ENCODE measurements at places on chromosomes 12 and 14.

- DNase-seq: no peak
Observed at GRCh38 chr14:99686557-99687283, 2.6 kb downstream of the CYP46A1 start.

DNA sequence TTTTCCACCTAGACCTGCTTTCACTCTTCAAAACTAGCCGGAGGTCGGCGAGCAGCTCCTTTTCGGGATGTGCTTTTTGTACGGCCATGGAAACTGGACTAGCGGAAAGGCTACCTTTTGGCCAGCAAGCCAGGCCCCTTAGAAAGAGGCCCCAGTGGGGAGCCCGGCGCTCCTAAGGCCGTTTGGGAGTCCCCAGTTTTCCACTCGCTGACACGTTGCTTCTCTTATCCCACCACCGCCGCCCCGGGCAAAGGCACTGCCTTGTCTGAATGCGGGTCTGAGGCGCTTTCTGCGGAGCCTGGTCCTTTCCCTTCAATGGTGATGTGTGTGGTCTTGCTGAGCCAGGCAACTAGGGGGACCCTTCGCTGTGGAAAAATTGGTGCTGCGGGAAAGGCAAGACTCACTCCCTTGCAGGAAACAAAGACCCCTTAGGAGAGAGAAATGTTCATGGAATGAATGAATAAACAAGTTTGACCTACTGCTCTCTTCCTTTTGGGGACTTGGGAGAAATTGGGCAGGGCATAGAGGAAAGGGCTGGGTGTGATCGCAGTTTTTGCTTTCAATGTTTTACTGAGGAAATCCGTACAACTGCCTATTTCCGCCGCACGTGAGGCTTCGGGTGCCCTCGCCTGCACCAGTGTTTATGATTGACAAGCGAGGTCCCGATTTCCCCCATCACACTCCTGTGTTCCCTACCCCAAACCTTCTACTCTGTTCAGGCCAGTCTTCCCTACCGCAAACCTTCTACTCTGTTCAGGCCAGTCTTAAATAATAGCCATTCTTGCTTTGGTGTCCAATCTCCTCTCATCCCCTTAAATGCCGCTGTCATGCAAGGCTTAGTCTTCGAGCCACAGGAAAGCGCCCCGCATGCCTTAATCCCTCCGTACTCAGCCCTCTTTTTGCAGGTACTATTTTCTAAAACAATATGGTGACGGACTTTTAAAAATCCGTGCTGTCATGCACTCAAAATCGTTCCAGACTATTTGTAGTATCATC lies 1.0 kb upstream of the SLC38A2 start:
- peak; percentile 52 for DNase-seq

GRCh38 chr14:94936401-94936892 lies 166.5 kb upstream of the GSC start:
- no peak for DNase-seq

- no peak for DNase-seq
Observed at GRCh38 chr12:98509063-98509462, 6.3 kb upstream of the TMPO start.

- DNase-seq: no peak
Observed at GRCh38 chr12:29201296-29201695, 52.2 kb downstream of the FAR2 start.

- peak; percentile 60 for DNase-seq
Observed at GRCh38 chr14:100578552-100578951, 8.7 kb downstream of the BEGAIN start.

GRCh38 chr14:72758420-72758819 lies 135.5 kb downstream of the DPF3 start:
- DNase-seq: peak; percentile 6

DNA sequence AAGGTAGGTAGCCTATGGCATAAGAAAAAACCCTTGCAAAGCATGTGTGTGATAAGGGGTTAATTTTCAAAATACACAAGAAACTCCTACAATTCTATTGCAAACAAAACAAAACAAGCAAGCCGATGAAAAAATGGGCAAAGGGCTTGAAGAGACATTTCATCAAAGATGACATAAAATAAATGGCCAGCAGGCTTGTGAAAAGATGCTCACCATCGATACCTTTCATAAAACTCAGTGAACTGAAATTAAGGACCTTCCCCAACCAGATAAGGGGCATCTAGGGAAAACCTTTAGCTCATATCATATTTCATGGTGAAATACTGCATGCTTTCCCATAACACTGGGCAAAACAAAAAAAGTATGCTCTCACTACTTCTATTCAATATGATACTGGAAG lies 131.2 kb downstream of the PPM1H start:
- DNase-seq: no peak

GRCh38 chr12:79847417-79847816 lies 87.5 kb downstream of the PPP1R12A start:
- no peak for DNase-seq

- no peak for DNase-seq
Observed at GRCh38 chr12:9405886-9406563, 197.8 kb upstream of the PZP start.

GRCh38 chr12:117417004-117417403 lies 55.6 kb upstream of the NOS1 start:
- DNase-seq: no peak

DNA sequence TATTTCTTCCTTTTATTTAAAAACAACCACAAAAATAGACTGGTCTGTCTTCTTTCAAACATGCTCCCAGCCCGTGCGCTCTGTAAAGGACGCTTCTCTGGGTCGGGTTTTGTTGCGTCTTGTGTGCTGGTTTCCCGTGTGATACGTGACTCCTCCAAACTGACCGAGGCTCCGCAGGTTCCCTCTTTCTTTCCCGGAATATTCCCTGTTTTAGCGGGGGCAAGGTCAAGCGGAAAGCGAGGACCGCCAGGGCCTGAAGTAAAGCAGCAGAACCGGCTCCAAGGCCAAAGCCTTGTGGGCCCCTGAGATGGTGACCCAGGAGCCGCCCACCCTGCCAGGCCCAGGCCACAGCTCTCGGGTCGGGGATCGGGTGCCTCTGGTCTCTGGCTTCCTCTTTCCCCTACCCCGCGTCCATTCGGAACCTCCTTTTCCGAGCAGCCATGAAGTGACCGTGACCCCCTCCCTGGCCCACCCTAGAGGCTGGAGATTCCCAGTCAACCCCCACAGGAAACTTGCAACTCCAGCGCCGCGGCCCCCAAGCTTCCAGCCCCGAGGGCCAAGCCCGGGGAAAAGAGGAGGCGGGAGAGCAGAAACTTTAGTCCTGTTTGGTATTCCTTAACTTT lies 885 bp upstream of the HOXC10 start:
- DNase-seq: no peak

DNA sequence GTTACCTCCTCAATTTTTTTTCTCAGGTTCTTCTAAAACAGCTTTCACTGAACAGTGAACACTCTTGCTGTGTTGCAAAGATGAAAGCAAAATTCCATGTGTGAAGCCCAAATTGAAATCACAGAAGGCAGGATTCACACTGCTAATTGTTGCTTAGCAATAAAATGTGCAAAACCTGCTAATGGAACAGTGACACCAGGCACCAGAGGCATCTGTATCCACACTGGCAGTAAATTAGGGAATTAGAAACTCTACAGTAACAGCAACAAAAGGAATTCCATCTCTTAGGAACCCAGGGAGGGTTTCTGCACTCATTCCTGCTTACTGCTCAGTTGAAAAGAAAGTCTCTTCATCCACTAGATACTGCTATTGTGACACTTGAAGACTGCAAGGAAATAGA lies 202.3 kb downstream of the GXYLT1 start:
- no peak for DNase-seq

DNA sequence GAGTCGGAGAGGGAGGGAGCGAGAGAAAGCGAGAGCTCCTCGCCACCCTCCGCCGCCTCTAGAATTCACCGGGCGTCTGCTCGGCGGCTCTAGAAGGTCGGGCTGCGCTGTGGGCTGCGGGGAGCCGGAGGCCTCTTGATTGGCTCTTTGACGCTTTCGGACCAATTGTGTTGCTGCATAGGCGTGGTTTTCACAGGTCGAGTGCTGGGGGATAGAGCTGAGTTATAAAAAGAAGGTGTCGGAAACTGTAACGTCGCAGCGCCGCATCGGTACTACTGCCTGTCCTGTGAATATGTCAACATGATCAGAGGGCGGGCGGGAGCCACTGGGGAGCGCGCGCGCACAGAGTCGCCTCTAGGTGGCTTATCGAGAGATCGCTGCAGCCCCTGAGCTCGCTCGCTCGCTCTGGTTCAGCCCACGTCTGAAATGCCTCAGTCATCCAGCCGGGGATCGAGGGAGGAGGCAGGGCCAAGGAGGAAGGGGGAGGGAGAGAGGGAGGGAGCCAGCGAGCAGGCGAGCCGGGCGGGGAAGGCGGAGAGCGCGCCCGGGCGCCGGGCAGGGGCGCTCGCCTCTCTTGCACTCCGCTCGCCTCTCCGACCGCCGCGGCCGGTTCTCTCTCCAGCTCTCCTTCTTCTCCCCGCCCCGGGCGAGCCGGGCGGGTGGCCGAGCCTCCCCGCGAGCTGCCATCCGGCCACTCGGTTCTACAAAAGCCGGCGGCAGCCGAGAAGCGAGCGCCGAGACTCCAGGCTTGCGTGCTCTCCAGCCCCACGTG lies at the start of gene TBX3:
Gene TBX3, minus strand, starts transcription at position 78 of the 772 bp plus-strand sequence. CDS start 975 bp downstream, outside the sequence.
- peak; percentile 100 for DNase-seq

DNA sequence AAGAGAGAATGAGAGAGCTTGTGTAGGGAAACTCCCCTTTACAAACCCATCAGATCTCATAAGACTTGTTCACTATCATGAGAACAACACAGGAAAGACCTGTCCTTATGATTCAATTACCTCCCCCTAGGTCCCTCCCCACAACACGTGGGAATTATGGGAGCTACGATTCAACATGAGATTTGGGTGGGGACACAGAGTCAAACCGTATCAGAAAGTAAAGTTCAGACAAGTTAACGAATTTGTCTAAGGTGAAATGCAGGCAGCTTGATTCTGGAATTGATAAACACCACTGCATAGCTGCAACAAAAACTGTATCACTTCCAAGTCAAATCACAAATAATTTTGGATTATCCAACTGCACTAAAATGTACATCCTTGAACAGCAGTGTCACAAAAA lies 47.4 kb downstream of the FOXN3 start:
- DNase-seq: no peak

GRCh38 chr14:71333705-71334104 lies 426.4 kb downstream of the PCNX1 start:
- no peak for DNase-seq

DNA sequence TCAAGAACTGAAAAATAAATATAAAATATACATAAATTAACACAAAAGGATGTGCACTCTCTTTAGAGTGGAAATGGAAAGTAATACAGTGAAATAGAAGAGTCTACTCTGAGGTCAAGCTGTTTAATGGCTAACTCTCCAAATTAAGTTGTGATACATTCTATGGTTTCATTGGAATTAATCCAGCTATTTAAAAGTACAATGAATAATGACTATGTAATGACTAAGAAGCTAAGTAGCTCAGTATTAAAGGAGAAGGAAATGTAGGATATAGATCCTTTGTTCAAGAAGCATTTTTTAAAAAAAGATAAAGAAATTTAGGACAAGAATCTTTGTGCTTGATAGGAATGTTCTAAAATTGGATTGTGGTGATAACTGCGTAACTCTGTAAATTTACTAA lies 85.3 kb downstream of the LRP6 start:
- peak; percentile 37 for DNase-seq

DNA sequence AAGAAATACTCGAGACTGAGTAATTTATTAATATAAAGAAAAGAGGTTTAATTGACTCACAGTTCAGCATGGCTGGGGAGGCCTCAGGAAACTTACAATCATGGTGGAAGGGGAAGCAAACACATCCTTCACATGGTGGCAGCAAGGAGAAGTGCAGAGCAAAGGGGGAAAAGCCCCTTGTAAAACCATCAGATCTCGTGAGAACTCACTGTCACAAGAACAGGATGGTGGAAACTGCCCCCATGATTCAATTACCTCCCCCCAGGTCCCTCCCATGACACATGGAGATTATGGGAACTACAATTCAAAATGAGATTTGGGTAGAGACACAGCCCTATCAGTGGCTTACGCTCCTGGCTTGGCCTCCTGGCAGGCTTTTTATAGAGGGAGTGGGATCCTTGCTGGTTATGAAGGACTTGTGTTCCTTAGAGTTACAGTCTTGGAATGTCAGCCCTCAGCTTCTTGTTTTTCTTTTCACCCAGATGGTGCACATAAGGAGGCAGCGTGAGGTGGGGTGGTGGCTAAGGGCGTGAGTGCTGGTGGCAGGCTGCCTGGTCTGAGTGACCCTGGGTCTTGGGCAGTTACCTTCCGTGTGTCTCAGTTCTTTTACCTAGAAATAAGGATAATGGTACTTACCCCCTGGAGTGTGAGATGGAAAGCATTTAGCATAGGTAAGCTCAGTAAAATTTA lies 25.7 kb downstream of the TRAF3 start:
- DNase-seq: no peak

GRCh38 chr12:23704992-23705943 lies 244.2 kb downstream of the SOX5 start:
- no peak for DNase-seq

- no peak for DNase-seq
Observed at GRCh38 chr14:24369907-24370687, 2.1 kb downstream of the NFATC4 start.

- no peak for DNase-seq
Observed at GRCh38 chr12:34294671-34295365, 272.5 kb downstream of the ALG10 start.

GRCh38 chr14:84493779-84494178 lies 1036.2 kb upstream of the FLRT2 start:
- peak; percentile 26 for DNase-seq

- no peak for DNase-seq
Observed at GRCh38 chr14:49860988-49861698, 8.6 kb upstream of the NEMF start.

DNA sequence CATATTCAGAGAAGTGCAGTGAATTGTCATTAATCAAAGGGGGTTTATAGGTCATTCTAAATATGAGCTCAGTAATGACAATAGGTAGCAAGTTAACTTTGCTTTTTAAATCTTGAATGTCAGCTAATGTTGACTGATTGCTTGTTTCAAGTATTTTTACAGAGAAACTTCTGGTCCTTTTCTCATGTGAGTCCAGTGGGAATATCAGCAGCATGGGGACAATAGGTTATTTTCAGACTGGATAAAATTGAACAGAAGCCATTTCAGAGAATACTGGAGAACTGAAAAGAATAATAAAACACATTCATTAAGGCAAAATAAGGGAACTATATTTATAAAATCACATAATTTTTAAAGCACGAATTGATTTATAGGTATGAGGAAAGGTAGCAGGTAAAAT lies 78.7 kb downstream of the FUT8 start:
- DNase-seq: no peak

- no peak for DNase-seq
Observed at GRCh38 chr12:47156167-47156736, 76.5 kb upstream of the AMIGO2 start.

- peak; percentile 2 for DNase-seq
Observed at GRCh38 chr12:84070292-84070691, 842.3 kb downstream of the SLC6A15 start.

DNA sequence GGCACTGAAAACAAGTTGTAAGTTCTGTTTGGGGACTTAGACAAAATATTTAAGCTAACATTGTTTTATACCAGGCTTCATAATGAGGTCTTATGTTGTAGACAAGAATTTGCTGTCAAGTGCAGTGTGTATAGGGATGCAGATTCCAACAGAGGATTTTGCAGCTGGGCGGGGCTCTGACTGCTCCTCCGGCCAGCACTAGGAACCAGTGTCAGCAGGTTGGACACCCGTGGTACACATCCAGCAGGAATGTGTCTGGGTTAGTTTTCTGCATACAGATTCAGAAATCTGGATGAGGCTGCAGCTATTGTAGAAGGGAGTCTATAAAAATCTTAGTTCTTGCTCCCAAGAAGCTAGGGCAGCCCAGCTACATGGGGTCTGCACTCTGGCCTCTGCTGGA lies 194.3 kb upstream of the RBM19 start:
- no peak for DNase-seq

Data from HT1080 (cell line).